ENCODE measurements at places on chromosomes 16 and 17. TPM values are rescaled to one million over a fixed set of nuclear protein-coding genes. Genes with fewer than 3 reads are reported as not detected.

DNA sequence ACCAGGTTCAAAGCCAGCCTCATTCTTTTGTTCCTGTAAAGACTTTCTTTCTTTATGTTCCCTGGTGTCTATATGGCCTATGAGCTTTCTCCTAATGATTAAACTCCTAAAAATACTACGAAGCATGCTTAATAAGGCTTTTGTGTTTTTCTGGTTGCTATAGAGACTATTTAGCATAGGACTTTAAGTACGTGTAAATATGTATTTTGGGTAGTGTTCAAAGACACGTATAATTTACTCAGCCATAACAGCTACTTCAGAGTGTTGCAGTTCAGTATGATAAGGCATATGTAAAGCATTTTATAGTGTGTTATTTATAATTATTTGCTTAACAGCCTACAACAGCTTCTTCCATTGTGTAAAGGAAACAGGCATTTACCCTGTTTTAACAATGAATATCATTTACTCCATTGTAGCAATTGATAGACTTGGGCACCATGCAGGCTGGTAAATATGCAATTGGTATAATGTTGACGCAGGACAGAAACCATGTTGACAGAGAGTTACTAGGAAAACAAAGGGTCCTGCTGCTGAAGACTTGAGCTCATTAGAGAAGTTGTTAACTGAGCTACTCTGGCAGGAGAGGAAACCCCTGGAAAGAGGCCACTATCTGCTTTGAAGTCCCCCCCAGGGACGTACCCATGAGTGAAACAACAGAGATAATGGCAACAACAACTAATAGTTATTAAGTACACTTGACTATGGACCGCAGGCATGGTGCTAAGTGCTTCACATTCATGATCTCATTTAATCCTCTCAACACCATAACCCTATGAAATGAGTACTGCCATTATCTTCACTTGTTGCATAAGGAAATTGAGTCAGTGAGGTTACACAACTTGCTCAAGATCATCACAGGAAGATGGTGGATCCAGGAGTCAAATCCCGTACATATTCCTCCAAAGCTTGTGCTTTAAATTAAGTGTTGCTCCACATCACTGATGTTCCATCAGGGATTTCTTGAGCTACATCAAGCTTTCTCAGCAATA, 342.2 kb upstream of the DYNLRB2 start:
- H3K27ac ChIP-seq: no peak overlapping the region
- no peak for DNase-seq
- no peak overlapping the region for H3K4me3 ChIP-seq
- no peaks in the 10 kb centered on the region for H3K27me3 ChIP-seq

GRCh38 chr17:1941272-1942065, 83.7 kb downstream of the RTN4RL1 start:
- H3K36me3 ChIP-seq: no peaks in the 10 kb centered on the region
- H3K27me3 ChIP-seq: no peaks in the 10 kb centered on the region
- no peaks in the 10 kb centered on the region for H3K4me1 ChIP-seq
- H3K27ac ChIP-seq: no peak overlapping the region

TMIGD1 gene
- not detected for total RNA-seq

PRSS22 gene
- 2.4 TPM for total RNA-seq

DNA sequence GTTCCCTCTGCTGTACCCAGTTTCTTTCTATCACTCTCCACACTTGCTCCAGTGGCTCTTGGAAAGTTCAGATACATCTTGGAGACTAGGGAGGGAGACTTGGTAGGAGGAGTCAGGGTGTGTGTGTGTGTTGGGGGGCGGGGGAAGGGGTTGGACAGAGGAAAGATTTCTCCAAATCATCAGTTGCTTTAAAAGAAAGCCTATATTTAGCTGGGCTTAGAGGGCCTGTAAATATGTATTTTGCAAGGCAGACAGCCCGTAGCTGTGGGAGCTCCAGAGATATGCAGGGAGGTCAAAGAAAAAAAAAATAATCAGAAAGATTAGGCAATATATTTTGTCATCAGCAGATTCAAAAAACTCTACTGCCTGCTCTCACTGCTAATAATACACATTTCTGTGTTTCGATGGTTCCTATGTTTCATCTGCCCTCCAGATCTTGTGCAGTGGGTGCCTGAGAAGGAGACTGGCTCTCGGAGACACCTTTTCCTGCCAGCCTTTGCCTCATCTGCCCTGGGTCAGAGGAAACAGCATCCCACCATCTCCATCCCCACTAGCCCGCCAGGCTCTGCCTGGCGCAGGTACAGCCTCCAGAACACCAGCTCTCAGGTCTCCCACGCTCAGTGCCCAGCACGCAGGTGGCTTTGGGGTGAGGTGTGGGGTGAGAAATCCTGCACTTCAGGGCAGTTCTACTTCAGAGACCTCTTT, 4.8 kb upstream of the PPP1R9B start:
- no peak for DNase-seq
- peaks cover 4% of the 10 kb centered on the region for H3K4me1 ChIP-seq
- no peaks in the 10 kb centered on the region for H3K27me3 ChIP-seq
- H3K27ac ChIP-seq: no peak overlapping the region
- H3K36me3 ChIP-seq: no peaks in the 10 kb centered on the region

DNA sequence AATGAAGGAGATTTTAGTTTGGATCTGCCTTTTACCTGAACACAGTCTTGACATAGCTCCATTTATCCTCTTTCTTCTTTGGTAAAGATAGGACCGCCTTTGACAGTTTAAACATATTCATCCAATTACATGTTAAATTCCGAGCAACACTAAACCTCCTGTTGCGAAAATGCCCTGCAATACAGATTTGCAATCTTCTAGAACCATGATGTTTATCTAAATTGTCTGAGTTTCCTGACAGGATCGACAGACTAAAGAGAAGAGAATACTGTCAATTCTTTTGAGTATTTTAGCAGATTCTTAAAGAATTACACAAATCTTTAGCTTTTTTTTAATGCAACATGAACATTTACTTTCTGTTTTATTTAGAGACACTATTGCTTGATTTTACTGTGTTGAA, 1145.5 kb downstream of the CDH11 start:
- H3K27me3 ChIP-seq: no peaks in the 10 kb centered on the region
- no peak overlapping the region for H3K27ac ChIP-seq
- DNase-seq: no peak

- no peak overlapping the region for H3K27ac ChIP-seq
- DNase-seq: no peak
- H3K36me3 ChIP-seq: no peaks in the 10 kb centered on the region
- peaks cover 10% of the 10 kb centered on the region for H3K4me1 ChIP-seq
Measured at GRCh38 chr16:84842516-84843148, 22.8 kb downstream of the CRISPLD2 start.

DNA sequence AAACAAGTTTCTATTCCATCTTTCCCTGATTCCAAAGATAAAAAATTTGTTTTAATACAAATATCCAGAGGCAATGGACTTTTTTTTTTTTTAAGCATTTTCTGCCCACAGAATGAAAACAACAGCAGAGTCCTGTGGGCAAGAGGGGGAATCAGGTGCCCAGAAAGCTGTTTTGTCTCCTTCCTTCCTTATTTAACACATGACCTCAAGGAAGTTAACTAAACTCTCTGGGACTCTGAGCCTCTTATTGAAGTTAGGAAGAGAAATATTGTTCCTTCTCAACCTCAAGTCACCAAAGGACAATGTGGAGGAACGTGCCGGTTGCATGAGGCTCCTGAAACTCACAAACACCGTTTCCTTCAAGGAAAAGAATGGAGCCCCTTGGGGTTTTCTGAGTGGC, 34.9 kb downstream of the LITAF start:
- no peak overlapping the region for H3K4me3 ChIP-seq
- DNase-seq: no peak
- no peaks in the 10 kb centered on the region for H3K4me1 ChIP-seq
- no peak overlapping the region for H3K27ac ChIP-seq

- no peaks in the 10 kb centered on the region for H3K4me1 ChIP-seq
- H3K27me3 ChIP-seq: no peaks in the 10 kb centered on the region
- H3K4me3 ChIP-seq: no peak overlapping the region
- no peak for DNase-seq
- H3K27ac ChIP-seq: no peak overlapping the region
Measured at GRCh38 chr16:53870831-53871230, 166.9 kb downstream of the FTO start.

- H3K4me3 ChIP-seq: no peak overlapping the region
- 0 out of 2 replicates have a peak, but pooled peaks cover 4% of the 10 kb centered on the region for H3K4me1 ChIP-seq
- H3K36me3 ChIP-seq: peaks cover 58% of the 10 kb centered on the region
- no peaks in the 10 kb centered on the region for H3K27me3 ChIP-seq
- H3K27ac ChIP-seq: no peak overlapping the region
Measured at GRCh38 chr17:16443511-16444257, 28.3 kb downstream of the TRPV2 start.

DOK4 gene
- 13.1 TPM for total RNA-seq

GRCh38 chr16:59740858-59741257, 1006.7 kb upstream of the GOT2 start:
- H3K27ac ChIP-seq: no peak overlapping the region
- no peaks in the 10 kb centered on the region for H3K4me1 ChIP-seq
- no peak for DNase-seq
- H3K27me3 ChIP-seq: no peaks in the 10 kb centered on the region

ASPHD1 gene
- 17.9 TPM for total RNA-seq

ITGB4 gene
- total RNA-seq: 5.3 TPM

DNA sequence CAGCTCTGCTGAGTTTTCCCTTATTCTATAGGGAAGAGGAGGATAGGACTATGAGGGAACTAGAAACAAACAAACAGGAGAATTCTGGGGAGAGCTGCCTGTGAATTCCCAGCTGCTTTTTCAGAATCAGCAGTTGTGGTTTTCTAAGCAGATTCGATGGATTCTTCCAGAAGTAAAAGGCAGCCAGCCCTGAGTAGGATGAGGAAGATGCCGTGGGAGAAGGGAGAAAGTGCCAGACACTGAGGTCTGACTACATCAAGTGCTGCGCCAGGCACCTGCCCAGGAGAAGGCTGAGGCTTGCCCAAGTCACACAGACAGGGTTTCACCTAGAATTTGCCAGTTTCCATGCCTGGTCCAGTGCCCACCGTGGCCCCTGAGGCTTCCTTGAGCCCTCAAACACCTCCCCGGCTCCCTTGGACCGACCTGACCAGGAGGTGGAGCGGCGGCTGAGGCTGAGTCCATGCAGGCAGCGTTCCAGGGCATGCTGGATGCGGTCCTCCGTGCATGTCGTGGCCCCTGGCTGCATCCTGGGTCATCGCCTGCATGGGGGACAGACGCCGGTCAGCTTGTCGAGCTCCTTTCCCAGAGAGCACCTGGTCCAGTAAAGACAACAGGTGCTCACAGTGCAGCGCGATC, 43.6 kb upstream of the PIK3R6 start:
- no peaks in the 10 kb centered on the region for H3K4me1 ChIP-seq
- DNase-seq: no peak

CES1 gene
- total RNA-seq: not detected

MED13 gene
- 60.7 TPM for total RNA-seq

DNA sequence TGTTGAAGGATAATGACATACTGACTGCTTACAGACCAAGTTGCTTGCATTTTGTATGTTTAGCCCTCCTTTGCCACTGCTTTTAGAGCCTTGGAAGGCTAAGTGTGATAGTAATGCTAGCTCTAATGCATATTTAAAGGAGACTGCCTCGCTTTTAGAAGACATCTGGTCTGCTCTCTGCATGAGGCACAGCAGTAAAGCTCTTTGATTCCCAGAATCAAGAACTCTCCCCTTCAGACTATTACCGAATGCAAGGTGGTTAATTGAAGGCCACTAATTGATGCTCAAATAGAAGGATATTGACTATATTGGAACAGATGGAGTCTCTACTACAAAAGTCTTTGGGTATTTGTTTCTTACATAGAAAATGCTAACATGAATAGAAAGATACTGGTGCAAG, 19.1 kb downstream of the CAPNS2 start:
- H3K4me3 ChIP-seq: no peak overlapping the region
- no peaks in the 10 kb centered on the region for H3K27me3 ChIP-seq
- no peak for DNase-seq
- no peaks in the 10 kb centered on the region for H3K4me1 ChIP-seq
- no peak overlapping the region for H3K27ac ChIP-seq

DNA sequence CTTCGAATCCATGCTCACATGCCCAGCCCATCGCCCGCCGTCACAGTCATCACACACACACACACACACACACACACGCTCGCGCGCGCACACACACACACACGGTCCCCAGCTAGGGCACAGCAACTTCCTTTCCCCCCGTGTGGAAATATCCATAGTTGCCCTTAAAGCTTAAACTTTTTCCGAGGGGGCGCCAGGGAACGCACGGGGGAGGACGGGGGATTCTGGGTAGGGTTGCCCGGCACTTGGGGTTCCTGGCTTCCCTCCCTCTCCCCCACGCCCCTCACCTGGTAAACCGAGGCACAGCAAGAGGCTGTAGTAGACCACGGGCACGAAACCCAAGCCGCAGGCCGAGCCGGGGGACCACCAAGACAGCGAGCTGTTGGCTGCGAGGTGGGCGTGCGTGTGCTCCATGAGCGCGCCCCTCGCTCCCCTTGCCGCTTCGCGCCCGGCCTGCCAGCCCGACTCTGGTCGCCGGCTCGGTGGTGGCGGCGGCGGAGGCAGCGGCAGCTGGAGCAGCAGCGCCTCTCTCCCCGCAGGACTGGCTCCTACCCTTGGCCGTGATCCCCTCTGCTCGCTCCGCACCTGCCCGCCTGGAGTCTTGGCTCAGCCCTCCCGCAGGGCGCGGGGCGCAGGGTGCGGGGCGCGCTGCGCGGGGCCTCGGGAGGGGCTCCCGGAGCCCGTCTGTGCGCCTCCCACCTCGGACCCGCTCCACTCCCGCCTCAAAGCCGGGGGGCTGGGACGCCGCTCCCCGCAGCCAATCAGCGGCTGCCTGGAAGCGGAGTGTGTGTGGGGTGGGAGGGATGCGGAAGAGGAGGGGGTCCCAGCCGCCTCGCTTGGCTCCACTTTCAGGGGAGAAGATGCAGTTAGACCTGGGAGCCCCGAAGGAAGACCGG, at the start of gene GPR139:
GPR139 (minus strand) TSS at position 688 of the 896 bp plus-strand sequence; CDS start at position 414, 274 bp downstream.
- H3K4me1 ChIP-seq: no peaks in the 10 kb centered on the region
- peak; percentile 74 for DNase-seq
- peaks cover 17% of the 10 kb centered on the region for H3K27me3 ChIP-seq
- peaks cover under 1% of the 10 kb centered on the region for H3K36me3 ChIP-seq

GRCh38 chr16:51084074-51084928, 66.8 kb downstream of the SALL1 start:
- no peak overlapping the region for H3K4me3 ChIP-seq
- no peaks in the 10 kb centered on the region for H3K4me1 ChIP-seq
- no peak for DNase-seq

DNA sequence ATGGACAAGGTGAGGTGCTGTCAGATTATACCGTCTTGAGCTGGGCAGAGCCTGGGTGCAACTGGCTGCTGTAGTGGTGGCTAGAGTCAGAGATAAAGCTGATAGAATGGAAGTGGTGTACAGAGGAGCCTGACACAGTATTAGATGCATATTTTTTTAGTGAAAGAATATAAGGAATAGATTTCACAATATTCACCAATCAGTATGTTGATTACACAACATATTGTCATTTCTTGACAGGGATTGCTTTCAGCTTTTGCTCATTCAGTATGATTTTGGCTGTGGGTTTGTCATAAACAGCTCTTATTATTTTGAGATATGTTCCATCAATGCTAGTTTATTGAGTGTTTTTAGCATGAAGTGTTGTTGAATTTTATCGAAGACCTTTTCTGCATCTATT, 1.7 kb upstream of the CCL23 start:
- no peak for DNase-seq
- no peaks in the 10 kb centered on the region for H3K36me3 ChIP-seq
- no peak overlapping the region for H3K27ac ChIP-seq
- no peaks in the 10 kb centered on the region for H3K27me3 ChIP-seq
- no peaks in the 10 kb centered on the region for H3K4me1 ChIP-seq

Measured in H9 (cell line).